ENCODE measurements at places on chromosomes 4 and X.

DNA sequence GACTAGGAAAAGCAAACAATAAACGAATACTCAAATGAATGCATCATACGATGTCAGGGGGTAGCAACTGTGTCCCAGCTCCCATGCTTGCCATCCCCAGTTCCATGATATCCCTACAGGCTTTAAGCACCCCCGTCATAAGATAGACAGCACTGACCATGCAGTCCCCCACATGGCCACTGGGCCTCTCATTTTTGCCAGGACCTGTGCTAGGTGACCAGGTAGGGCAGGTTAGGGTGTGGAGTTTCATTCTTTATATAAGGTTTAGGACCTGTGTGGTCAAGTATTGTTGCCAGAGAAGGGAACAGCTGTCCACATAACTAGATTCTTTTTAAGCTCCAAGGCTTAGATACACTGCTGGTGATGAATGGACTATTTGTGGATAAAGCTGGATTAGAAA lies 9.7 kb downstream of the PPEF2 start:
- no peak for DNase-seq

- no peak for DNase-seq
Observed at GRCh38 chr4:169618286-169618685, 2.1 kb upstream of the CLCN3 start.

DNA sequence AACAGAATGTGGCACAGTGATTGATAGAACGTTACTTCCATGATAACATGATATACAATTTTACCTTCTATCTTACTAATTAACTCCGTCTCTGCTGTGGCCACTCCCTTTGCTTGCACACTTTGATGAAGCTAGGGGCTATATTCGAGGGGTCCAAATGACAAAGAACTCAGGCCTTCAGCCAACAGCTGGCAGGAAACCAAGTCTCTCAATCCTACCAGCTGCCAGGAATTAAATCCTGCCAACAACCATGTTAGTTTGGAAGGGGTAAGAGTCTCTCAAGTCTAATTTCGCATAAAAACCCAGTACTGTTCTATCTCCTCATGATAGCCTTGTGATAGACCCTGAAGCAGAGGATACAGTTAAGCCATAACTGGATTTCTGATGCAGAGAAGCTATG lies 1122.9 kb upstream of the PCDH10 start:
- DNase-seq: no peak

GRCh38 chr4:16187455-16187854 lies 38.8 kb downstream of the TAPT1 start:
- no peak for DNase-seq

GRCh38 chr4:706834-707598 lies 1.4 kb downstream of the PCGF3 start:
- DNase-seq: no peak

DNA sequence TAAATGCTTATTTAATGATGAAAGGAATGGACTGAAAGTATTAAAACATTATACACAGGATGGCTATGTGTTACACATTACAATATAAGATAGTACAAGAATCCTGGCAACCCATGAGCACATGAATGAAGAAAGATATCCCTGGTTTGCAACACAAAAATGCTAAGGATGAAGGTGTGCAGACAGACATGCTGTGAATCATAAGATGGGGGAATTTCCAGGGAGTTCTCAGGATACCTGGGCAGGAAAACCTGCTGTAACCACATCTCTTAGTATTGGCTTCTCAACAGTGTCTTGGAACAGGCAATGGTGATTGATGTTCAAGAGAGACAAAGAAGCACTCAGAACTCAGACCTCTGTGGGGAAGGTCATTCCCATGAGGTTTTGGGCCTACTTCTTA lies 23.9 kb upstream of the ANOS1 start:
- DNase-seq: no peak

DNA sequence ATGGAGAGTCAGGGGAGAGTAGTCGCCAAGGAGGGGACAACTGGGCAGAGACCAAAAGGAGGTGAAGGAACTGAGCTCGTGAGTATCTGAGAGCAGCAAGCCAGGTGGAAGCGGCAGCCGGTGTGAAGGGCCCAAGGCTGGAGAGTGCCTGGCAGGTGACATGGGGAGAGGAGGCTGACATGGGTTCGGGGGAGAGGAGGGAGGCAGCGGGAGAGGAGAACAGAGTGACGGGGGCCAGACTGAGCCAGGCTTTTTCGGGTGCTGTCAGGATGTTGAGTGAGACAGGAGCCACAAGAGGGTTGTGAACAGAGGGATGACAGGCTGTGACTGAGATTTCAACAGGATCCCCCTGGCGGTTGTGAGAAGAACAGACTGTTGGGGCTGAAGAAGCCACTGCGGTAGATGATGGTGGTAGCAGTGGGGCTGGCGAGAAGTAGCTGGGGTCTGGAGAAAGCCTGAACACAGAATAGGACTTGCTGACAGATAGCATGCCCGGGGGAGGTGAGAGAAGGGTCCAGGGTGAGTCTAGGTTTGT lies 5.7 kb downstream of the ELK1 start:
- no peak for DNase-seq

DNA sequence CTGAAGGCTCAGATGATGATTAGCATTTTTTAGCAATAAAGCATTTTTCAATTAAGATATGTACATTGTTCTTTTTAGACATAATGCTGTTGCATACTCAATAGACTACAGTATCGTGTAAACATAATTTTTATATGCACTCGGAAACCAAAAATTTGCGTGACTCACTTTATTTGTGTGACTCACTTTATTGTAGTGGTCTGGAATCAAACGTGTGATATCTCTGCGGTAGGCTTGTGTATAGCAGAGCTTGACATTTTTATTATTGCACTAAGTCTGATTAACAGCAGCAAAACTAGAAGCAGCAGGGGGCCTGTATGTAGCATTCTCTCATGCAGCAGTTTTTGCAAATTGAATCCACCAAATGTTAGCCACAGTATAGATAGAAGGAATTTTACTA lies 119.1 kb upstream of the PRDX4 start:
- no peak for DNase-seq

DNA sequence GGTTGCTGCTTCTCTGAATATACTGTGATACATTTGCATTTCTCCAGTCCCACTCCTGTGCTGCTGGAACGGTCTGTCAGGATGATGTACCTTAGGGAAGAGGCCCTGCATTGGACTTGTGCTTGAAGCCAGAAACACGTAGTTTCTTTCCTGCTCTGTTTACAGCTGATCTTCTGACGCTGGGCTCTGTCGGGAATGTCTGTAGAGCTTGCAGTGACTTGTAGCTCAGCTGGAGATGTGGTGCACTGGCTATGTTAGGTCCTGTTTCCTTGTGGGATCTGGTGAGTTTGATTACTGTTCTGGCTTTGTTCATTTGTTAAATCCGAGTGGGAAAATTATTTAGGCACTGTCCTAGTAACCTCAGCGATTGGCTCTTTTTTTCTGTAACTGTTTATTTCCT lies 137.2 kb upstream of the WDR1 start:
- DNase-seq: no peak

GRCh38 chr4:168074861-168075260 lies 17.5 kb upstream of the ANXA10 start:
- no peak for DNase-seq

GRCh38 chr4:159009521-159009920 lies 93.4 kb upstream of the RAPGEF2 start:
- no peak for DNase-seq

- no peak for DNase-seq
Observed at GRCh38 chr4:112451831-112452230, 64.1 kb downstream of the NEUROG2 start.

DNA sequence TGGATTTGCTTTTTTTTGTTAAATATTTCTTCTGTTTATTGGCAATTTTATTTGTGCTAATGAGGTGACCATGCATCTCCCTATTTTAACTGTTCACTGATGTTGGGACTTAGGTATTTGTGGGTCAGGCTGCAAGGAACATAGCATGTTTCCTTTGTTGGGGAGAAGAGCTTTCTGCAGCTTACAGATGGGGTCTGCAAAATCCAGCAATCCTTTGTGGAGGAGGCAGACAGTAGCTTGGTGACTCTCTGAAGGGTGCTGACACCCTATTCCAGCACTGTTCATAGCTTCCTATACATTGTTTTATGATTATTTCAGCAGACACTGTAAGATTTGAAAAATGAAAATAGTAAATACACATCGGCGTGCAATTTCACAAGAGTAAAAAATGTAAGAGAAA lies 491.7 kb downstream of the RAPGEF2 start:
- no peak for DNase-seq

- no peak for DNase-seq
Observed at GRCh38 chr4:23839279-23839678, 50.6 kb downstream of the PPARGC1A start.

- DNase-seq: no peak
Observed at GRCh38 chr4:7206911-7207567, 14.7 kb downstream of the SORCS2 start.

- DNase-seq: no peak
Observed at GRCh38 chrX:77087529-77088169, 359.5 kb upstream of the FGF16 start.

DNA sequence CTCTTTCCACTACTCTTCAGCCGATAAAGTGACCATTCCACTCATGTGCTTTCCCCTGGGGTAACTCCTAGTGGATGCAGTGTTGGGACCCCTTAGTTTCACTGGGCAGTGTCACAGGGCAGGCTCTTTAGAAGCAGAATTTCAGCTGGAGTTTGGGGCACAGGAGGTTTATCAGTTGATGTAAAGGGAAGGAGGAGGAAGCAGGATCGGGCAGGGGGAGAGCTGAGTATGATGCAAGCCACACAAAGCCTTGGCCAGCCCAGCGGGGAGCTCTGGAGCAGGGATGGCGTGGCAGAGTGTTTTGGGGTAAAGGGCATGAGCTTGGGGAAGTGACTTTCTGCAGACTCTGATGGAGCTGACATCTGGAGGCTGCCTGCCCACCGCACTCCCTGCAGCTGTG lies 19.3 kb downstream of the WDR13 start:
- no peak for DNase-seq

- DNase-seq: peak; percentile 68
Observed at GRCh38 chrX:53312946-53313727, 31.8 kb upstream of the IQSEC2 start.

GRCh38 chr4:89561048-89561447 lies 253.4 kb upstream of the GPRIN3 start:
- DNase-seq: no peak

DNA sequence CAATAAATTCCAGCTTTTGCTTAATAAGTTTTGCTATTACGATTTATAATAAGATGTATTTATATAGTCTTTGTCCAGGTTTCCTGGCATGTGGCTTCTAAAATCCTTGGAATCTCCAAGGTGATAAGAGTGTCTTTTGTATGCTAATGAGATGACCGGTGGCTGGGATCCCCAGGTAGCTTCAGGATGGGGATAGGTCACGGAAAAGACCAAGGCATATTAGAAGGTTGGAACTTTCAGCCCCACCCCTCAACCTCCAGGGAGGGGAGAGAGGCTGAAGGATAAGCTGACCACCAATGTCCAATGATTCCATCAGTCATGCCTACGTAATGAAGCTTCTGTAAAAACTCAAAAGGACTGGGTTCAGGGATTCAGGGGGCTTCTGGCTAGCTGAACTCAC lies 41.7 kb downstream of the SMIM20 start:
- DNase-seq: no peak

- no peak for DNase-seq
Observed at GRCh38 chr4:67521506-67521905, 23.8 kb downstream of the CENPC start.

- DNase-seq: no peak
Observed at GRCh38 chr4:172055498-172055897, 242.3 kb downstream of the GALNTL6 start.

DNA sequence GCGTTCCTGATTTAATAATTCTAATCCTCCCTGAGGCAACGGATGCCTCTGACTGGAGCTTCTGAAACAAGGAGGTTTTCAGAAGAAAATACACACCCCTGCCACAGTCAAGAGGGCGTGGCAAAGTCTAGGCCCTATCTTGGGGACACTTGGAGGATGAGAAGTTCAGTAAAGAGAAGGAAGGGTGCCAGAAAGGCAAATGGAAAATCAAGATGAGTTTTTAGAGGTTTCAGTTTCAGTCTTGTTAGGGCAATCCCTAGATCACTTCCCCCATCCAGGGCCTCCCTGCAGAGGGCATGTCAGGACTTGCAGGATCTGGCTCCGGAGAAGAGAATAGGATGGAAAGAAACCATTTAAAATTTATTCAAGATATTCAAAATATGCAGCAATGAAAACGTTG lies 28.5 kb upstream of the FGF2 start:
- no peak for DNase-seq

DNA sequence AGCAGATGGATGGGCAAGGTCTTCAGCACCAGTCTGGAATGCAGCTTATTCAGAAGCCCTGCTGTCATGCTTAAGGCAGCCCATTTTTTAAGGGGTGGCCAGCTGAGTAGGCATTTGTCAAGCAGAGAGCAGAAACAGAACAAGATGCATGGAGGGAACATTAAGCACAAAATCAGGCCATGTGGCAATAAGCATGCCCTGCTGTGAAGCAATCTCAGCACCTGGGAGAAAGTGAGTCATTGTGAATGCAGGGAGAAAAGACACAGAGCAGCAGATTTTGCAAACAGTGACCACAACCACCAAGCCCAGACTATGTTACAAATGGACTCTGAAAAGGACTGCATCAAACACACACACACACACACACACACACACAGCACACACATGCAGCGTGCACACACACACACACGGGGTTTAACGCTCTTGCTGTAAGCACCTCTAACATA lies 94.1 kb upstream of the GALNT7 start:
- no peak for DNase-seq

DNA sequence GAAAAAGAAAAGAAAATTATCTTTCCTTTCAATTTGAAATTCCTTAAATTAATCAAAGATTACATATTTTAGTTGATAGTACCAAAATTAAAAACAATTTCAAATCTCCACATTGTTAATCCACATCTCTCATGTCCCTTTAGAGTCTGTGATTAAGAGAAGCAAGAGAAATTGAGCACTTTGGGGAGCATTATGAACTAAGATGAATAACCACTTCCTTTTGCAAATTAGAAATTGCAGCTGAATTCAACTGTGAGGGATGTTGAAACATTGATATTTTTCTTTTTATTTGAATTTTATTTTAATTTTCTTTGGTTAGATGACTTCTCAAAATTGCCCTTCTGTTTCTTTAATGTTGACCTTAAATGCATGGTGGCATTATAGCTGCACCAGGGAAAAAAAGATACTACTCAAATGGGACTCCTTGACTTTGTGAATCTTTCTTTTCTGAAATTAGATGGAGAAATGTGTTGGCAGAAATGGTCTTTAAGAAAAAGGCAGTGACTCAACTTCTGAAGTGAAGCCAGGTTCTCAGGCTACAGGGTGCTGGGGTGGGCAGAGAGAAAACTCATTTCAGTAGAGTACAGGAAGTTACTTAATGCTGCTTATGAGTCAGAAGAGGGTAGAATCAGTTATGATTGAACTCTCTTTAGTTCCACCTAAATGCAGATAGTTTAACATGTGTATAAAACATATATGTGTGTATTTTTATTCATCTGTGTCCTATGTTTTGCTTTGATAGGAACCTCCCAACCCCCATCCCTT lies 92.0 kb upstream of the TNIP3 start:
- DNase-seq: no peak

- DNase-seq: no peak
Observed at GRCh38 chr4:126533146-126533805, 1099.5 kb upstream of the INTU start.

GRCh38 chr4:93066749-93067148 lies 761.8 kb upstream of the ATOH1 start:
- no peak for DNase-seq
